ENCODE measurements at places on chromosomes 2 and 18.

DNA sequence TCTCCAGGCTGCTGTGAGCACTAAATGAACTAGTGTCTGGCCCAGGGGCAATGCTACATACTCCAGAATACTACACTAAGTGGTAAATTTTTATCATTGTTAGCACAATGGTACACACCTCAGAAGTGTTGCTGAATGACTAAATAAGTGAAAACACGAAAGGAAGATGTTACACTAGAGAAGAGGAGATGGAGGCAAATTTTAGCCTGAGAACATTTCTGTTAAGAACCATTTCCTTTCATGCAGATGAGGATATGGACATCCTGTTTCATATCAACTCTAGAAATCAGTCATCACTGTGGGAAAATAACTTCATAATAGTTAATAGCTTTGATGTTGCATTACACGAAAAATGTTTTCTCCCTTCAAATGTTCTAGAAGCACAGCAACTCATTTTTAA lies 117.6 kb upstream of the STK17B start:
- DNase-seq = no peak

- no peak for DNase-seq
Measured at GRCh38 chr18:47260120-47260923, 8.9 kb upstream of the SKOR2 start.

GRCh38 chr2:28684142-28684858 lies 67.3 kb upstream of the PPP1CB start:
- no peak for DNase-seq

DNA sequence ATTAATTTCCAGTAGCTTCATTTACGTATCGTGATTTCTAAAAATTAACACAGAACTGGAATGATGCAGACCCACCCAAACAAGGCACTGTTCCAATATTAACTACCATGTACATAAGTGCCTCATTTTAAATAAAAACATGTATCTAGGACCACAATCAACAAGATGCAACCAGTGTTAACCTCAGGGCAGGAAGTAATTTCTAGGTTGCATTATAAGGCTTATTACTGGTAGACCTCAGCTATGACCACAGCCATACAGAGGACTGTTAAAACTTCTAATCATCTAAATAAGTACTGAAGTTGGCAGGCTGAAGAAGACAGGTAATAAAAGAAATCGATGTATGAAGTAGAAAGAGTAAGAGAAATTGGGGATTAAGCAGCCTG lies 262.9 kb downstream of the HDAC4 start:
- no peak for DNase-seq

DNA sequence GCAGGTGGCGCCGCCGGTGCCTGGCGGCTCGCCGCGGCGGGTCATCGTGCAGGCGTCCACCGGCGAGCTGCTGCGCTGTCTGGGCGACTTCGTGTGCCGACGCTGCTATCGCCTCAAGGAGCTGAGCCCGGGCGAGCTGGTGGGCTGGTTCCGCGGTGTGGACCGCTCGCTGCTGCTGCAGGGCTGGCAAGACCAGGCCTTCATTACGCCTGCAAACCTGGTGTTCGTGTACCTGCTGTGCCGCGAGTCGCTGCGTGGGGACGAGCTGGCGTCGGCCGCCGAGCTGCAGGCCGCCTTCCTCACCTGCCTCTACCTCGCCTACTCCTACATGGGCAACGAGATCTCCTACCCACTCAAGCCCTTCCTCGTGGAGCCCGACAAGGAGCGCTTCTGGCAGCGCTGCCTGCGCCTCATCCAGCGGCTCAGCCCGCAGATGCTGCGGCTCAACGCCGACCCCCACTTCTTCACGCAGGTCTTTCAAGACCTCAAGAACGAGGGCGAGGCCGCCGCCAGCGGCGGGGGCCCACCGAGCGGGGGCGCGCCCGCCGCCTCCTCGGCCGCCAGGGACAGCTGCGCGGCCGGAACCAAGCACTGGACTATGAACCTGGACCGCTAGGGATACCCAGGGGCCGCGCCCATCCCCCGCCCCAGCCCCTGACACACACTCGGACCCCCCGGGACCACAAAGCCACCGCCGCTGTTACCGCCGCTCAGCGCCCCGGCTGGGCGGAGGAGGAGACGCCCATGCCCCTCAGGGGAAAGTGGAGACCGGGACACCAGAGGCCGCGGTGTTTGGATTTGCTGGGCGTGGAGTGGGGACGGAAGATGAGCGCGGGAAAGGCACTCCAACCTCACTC lies 1.1 kb downstream of the CDK5R2 start:
- DNase-seq = no peak

GRCh38 chr18:62348474-62348873 lies 23.4 kb downstream of the TNFRSF11A start:
- DNase-seq = no peak

GRCh38 chr2:234731236-234731635 lies 220.6 kb upstream of the SH3BP4 start:
- DNase-seq = no peak

DNA sequence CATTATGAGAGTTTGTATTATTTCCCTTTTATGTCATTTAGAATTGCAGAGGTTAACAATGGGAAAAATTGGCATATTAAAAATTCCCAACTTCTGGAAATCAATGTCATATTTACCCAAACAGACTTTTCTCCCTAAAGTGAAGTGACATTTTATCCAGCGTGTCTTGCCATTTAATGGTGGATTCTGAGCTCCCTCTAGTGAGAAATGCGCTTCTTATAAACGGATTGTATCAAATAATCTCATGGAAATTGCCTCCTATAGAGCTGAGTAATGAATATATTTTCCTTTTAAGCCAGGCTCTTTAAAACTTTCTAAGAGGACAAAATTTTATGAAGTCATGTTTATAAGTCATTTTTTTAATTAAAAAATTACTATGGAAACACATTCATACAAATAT lies 5.7 kb upstream of the GCFC2 start:
- no peak for DNase-seq

DNA sequence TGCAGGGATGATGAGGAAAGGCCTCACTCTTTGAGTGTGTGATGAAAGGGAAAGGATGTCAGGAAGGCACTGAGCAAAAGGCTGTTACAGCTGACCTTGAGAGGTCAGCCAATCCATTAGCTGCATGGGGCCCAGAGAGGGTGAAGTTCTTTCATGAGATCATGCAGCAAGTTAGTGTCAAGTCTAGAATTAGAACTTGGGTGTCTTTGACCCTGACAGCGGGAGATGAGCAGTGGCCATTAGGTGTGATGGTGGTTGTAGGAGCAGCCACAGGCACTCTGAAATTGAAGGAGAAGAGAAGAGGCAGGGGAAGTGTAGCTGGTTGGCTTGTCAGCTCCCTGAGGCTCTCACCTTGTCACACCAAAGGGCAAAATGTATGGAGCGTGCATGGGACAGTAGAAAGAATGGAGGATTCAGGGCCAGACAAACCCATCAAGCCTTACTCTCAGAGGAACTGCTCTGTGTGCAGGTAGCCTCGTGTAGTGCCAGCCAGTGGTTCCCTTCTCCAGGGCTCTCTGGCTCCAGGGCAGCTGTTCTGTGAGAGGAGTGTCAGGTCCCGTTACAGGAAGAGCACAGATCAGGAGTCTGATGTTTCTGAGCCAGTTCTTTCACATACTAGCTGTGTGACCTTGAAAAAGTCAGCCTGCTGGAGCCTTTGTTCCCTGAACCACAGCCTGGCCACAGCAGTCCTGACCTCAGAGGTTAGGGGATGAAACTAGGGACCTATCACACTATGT lies 35.9 kb downstream of the MAP4K4 start:
- DNase-seq = no peak

DNA sequence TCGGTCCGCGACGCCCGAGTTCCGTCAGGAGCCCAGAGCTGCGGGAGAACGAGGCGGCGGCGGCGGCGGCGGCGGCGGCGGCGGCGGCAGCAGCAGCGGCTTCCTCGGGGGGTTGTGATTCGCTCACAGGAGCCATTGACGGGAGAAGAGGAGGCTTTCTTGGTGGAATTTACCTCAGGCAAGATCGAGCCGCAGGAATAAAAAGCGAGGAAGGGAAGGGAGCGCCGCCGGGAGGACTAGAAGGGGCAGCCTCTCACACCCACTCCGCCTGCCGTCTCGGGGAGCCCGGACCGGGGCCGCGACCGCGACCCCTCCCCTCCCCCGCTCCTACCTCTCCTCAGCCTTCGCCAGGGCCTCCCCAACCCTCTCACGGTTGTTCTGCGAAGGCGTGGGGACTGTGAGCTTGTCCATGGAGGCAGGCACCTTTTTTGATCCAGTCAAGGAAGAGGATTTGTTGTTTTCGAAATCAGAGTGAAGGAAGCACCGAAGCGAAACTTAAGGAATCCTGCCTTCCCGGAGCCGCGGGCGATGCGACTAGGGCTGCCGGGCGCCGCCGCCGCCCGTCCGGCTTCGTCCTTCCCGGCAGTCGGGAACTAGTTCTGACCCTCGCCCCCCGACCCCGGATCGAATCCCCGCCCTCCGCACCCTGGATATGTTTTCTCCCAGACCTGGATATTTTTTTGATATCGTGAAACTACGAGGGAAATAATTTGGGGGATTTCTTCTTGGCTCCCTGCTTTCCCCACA lies 506 bp downstream of the BMPR2 start:
- no peak for DNase-seq

DNA sequence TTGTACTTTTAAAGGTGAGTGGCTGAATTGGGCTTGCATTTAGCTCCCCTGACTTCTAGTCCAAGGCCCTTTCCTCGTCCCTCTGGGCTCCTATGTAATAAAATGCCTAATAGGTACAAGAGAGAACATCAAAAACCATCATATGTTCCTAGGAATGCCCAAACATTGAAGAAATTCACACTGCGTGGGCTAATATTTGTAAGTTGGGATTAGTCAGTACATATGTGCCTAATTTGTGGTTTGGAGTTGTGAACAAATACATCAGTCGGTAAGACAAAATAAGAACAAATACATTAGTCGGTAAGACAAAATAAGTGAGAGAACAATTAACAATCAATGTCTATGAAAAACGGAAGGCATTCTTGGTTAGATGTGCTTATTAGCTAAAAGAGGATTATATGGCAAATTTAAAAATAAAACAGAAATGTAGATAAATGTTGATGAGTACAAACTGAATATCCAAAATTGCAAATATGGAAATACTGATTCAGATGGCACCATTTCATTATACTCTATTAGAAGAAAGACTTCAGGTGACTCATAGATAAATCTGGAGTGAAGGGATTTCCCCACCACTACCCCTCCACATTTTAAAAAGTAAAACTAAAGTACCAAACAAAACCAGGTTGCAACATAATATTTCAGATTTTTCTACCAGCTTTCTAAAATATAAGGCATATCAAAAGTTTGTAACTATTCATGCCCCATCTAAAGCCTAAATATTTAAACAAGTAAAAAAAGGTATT lies 325.4 kb downstream of the ZEB2 start:
- DNase-seq = no peak

DNA sequence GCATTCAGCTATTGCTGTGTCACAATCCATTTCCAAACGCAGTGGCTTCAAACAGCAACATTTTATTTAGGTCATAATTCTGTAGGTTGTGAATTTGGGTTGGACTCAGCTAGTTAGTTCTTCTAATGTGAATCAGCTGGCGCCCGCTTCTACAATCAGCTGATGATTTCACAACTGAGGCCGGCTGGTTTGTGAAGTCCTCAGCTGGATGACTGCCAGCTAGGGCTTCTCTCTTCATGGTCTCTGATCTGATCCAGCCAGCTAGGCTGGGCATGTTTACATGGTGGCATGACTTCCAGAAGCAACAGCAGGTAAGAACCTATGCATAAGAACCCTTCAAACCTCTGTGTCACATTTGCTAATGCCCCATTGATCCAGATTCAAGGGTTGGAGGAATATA lies 172.0 kb downstream of the SLC4A10 start:
- no peak for DNase-seq

DNA sequence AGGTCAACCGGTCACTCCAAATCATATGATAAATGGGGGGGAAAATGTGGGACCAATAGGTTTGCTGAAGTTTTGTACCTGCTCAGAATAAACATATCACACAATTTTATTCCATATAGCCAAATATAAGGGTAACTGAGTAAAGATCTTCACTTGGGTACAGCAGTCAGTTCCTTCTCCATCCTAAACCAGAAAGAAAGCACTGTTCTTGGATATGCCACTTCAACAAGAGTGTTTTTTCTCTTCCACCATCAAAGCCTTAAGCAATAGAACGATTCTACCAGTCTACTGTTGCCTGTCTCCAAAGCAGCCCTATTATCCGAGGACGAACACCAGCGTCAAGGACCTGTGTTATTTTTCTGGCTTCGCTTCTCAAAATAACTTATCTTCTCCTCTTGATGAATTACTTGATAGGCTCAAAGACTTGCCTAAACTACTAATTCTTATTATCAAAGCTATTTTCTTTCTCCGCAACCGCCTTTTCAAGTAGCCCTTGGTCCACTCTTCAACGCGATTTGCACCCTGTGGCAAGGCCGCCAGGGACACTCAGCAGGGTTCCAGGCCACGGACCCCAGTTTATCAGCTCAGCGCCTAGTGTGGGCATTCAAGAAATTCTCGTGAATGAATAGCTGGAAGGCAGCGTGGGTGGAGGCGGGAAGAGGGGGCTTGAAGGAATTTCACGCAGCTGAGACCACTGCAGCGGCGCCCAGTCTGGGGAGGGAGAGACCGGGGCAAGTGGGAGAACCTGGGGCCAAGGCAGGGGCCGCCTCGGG lies 646 bp downstream of the ALS2 start:
- DNase-seq = no peak

DNA sequence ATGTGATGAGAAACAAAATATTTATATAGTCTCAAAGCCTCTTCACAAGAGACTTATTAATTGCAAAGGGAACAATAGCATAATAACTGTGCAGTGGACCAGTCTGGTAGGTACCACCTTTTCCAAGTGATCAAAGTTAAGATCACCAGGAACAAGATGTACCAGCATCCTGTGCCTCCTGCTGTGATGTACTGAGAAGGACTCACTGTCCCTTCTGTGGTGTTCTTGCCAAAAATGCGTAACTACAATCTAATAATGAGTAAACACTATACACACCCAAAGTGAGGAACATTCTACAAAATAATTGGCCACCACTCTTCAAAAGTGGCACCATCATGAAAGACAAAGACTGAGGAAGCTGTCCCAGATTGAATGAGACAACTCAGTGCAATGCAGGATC lies 14.5 kb downstream of the GNLY start:
- DNase-seq = no peak

DNA sequence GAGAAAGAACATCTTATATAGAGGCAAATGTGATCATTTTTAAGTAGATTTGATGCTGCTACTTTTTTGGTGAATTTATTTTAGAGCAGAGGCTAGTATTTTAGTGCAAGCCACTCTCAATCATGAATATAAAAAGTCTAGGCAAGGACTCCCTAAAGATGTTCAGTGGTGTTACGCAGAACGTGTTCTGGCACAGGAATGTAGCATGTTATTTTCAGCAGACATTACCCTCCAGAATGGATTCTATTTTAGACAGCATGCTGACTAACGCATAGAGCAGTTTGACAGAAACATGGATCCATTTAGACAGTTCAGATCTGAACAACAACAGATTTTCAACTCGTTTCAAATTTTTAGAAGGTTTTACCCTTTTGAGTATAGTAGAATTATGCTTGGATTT lies 54.1 kb downstream of the DSC3 start:
- DNase-seq = no peak

Measured in stimulated activated CD8-positive, alpha-beta memory T cell treated with anti-CD3 and anti-CD28 coated beads, Interleukin-15, amount 100 ng/mL, for 4 hours (primary cell).